ENCODE measurements at places on chromosomes 13 and 19. TPM values are rescaled to one million over a fixed set of nuclear protein-coding genes. Genes with fewer than 3 reads are reported as not detected.

- no peak overlapping the region for H3K4me3 ChIP-seq
- H3K27ac ChIP-seq: peak overlapping the region; percentile 88
- no peaks in the 10 kb centered on the region for H3K36me3 ChIP-seq
- H3K4me1 ChIP-seq: peaks cover 21% of the 10 kb centered on the region
Observed at GRCh38 chr19:7654401-7654800, 14.4 kb upstream of the RETN start.

- no peak overlapping the region for H3K27ac ChIP-seq
- H3K4me3 ChIP-seq: no peak overlapping the region
- no peaks in the 10 kb centered on the region for H3K4me1 ChIP-seq
- no peaks in the 10 kb centered on the region for H3K36me3 ChIP-seq
- DNase-seq: no peak
- no peaks in the 10 kb centered on the region for H3K27me3 ChIP-seq
Observed at GRCh38 chr13:43074824-43075510, 51.6 kb downstream of the DNAJC15 start.

CRB3 gene
- 77.1 TPM for total RNA-seq

- no peak for DNase-seq
- H3K27me3 ChIP-seq: no peaks in the 10 kb centered on the region
- peaks cover 4% of the 10 kb centered on the region for H3K4me1 ChIP-seq
- no peaks in the 10 kb centered on the region for H3K36me3 ChIP-seq
Observed at GRCh38 chr19:17788632-17789031, 6.3 kb upstream of the B3GNT3 start.

GRCh38 chr19:28428663-28429348, 784.1 kb downstream of the UQCRFS1 start:
- H3K27me3 ChIP-seq: no peaks in the 10 kb centered on the region
- H3K4me3 ChIP-seq: no peak overlapping the region
- no peaks in the 10 kb centered on the region for H3K36me3 ChIP-seq
- DNase-seq: no peak

THAP8 gene
- total RNA-seq: 8.1 TPM

LSM7 gene
- 84.6 TPM for total RNA-seq

- H3K27me3 ChIP-seq: no peaks in the 10 kb centered on the region
- H3K4me1 ChIP-seq: peaks cover 27% of the 10 kb centered on the region
- DNase-seq: no peak
- no peak overlapping the region for H3K4me3 ChIP-seq
- no peaks in the 10 kb centered on the region for H3K36me3 ChIP-seq
Observed at GRCh38 chr19:42443944-42444398, 1.2 kb upstream of the CXCL17 start.

SIGLEC7 gene
- total RNA-seq: 7.9 TPM

DNA sequence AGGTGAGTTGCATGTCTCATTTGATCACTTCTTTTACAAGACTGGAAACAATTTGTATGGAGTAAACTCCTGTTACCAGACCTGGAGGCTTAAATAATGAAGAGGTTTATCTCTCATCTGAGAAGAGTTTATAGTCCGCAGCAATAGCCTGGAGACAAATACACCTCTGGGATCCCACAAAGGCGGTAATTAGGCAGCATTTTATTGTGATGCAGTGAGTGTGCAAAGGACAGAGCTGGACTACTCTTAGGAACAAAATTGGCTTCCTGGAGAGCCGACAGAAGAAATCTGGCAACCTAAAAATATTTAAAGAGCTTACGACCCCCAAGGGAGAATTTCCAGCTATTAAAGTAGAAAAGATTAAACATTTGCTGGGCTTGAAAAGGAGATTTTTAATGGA, 11.8 kb upstream of the KATNAL1 start:
- no peaks in the 10 kb centered on the region for H3K36me3 ChIP-seq
- no peak overlapping the region for H3K27ac ChIP-seq
- no peaks in the 10 kb centered on the region for H3K27me3 ChIP-seq
- no peak for DNase-seq

DNA sequence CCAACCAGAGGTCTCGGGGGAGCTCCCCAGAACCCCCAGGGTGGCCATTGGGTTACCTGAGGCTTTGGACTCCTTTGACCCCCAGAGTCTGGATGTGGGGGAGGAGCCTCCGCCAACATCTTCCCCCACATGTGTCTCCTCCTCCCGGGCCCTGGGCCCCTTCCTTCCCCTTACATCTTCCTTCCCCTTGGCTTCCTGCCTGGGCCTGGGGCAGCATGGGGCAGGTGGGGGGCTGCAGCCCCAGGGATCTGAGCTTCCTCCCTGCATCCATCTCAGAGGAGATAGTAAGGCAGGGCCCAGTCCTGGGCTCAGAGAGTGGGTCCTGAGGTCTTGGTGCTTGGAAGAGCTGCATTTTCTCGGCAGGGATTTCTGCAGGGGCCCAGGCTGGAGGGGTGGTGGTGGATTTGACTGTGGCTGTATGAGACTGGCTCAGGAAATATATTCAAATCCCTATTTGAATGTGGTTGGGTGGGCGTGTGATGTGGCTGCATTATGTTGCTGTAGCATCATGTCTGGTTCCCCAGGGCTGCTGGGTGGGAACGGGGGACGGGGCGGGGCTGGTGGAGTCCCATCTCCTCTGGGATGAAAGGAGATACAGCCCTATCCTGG, 919 bp downstream of the VAV1 start:
- DNase-seq: peak; percentile 67
- H3K27me3 ChIP-seq: no peaks in the 10 kb centered on the region
- H3K27ac ChIP-seq: peak overlapping the region; percentile 72
- no peaks in the 10 kb centered on the region for H3K4me1 ChIP-seq
- H3K36me3 ChIP-seq: no peaks in the 10 kb centered on the region
- H3K4me3 ChIP-seq: peak overlapping the region; percentile 53

DNA sequence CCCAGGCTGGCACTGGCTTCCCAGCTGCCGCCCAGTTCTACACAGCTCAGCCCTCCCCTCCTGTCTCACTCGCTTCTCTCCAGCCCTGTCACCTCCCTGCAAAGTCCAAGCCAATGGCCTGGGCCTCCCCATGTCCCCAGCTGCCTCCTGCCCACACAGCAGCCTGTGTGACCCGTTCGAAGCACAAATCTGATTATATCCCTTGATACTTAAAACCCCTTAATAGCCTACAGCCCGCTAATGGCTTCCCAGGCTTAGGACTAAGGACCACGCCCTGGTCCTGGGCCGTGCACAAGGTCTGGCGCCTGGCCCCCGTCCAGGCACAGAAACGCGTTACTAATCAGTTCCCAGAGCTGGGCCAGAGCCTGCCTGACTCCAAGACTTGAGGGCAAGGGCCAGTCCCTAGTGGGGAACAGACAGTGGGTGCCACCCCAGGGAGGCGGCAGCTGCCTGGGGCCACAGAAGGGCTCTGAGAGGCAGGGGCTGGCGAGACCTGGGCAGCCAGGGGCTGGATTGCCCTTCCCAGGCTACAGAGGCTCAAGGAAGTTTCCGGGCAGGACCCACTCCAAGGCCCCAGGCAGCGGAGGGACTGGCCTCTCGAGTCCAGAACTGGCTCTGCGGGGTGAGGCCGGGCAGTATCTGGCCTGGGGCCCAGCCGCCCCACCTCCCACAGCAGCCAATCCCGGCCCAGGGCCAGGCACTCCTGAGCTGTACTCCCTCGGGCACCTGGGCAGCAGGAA, 10.4 kb downstream of the XAB2 start:
- DNase-seq: peak; percentile 94
- H3K27me3 ChIP-seq: no peaks in the 10 kb centered on the region
- H3K27ac ChIP-seq: peak overlapping the region; percentile 80

DNA sequence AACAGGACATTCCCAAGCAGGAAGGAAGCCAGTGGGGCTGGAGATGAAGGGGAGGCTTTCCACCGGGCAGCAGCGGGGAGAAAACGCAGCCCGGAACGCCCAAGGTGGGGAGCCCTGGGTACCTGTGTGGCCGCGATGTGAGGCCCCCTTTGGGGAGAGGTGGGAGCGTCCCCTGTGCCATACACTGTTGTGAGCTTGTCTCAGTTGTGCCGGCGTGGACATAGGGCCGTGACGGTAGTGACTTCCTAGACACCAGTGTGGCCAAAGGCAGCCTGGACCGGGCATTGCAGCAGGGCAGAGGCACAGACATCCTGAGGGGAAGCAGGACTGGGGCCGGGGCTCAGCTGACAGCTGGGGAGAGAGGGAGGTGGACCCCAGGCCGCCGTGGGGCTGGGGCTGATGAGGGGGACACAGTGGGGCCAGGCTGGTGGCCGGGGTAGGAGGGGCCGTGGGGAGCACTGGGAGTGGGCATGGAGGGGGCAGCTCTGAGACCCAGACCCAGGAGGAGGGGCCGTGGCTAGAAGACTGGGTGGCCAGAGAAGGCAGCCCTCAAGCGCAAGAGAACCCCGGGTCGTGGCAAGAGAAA, 38.5 kb upstream of the TFDP1 start:
- no peak overlapping the region for H3K27ac ChIP-seq
- H3K36me3 ChIP-seq: peaks cover 50% of the 10 kb centered on the region
- no peaks in the 10 kb centered on the region for H3K27me3 ChIP-seq
- no peak overlapping the region for H3K4me3 ChIP-seq

- H3K36me3 ChIP-seq: no peaks in the 10 kb centered on the region
- no peaks in the 10 kb centered on the region for H3K4me1 ChIP-seq
- no peaks in the 10 kb centered on the region for H3K27me3 ChIP-seq
- H3K4me3 ChIP-seq: no peak overlapping the region
- no peak overlapping the region for H3K27ac ChIP-seq
Observed at GRCh38 chr13:43986421-43986981, 106.8 kb downstream of the LACC1 start.

DNA sequence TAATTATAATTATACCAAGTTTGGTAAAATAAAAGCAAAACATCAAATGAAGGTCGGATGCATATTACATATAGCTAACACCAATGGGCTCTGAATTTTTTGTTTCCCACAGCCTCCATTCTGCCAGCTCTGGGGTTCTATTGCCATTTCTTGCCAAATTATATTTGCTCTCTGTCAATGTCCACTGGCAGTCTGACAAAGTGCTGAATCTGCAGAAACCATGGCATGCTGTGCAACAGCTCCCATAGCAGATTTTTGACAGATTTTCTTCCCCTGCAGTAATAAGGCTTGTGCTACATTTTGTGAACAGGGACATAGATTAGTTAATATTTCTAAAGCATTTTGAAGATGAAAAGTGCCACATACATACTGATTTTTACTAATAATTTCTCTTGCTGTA, 1102.1 kb downstream of the DIAPH3 start:
- no peak overlapping the region for H3K27ac ChIP-seq
- no peak overlapping the region for H3K4me3 ChIP-seq
- no peaks in the 10 kb centered on the region for H3K36me3 ChIP-seq
- no peaks in the 10 kb centered on the region for H3K27me3 ChIP-seq
- H3K4me1 ChIP-seq: no peaks in the 10 kb centered on the region

GRCh38 chr13:98176777-98177608, at the start of gene RNF113B:
Gene RNF113B, minus strand, starts transcription at chr13:98177269. Its CDS starts 33 bp downstream, at chr13:98177236.
- H3K27ac ChIP-seq: no peak within 1 kb of the TSS
- H3K27me3 ChIP-seq: no peaks in the 10 kb centered on the region
- peaks cover 30% of the 10 kb centered on the region for H3K4me1 ChIP-seq
- no peak within 1 kb of the TSS for H3K4me3 ChIP-seq
- no peak for DNase-seq
- H3K36me3 ChIP-seq: no peaks in the 10 kb centered on the region

VN1R2 gene
- total RNA-seq: not detected

Measured in upper lobe of left lung (tissue), 6 donors.